ENCODE measurements at places on chromosomes 6 and 20.

DNA sequence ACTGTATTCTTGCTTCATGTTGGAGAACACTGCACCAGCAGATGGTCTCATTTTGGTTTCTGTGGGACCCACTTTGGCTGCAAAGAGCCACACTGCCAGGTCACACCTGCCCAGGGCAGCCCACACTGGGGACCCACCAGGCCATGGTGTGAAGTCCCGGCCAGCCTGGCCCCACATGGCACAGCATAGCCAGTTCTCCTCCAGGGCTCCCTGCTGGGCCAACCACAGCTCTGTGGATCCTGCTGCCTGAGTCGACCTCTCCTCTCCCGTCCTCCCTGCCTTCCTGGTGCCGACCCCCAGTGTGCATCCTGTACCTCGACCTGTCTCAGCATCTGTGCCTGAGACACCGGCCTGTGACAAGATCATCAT lies 3.0 kb downstream of the ARFRP1 start:
- no peak for DNase-seq

- DNase-seq: no peak
Measured at GRCh38 chr6:105019285-105019684, 62.4 kb downstream of the LIN28B start.

- no peak for DNase-seq
Measured at GRCh38 chr6:40579101-40579500, 8.1 kb downstream of the LRFN2 start.

GRCh38 chr6:109702791-109703190 lies 11.7 kb downstream of the FIG4 start:
- DNase-seq: no peak

GRCh38 chr6:12791371-12791770 lies 74.8 kb downstream of the PHACTR1 start:
- no peak for DNase-seq

DNA sequence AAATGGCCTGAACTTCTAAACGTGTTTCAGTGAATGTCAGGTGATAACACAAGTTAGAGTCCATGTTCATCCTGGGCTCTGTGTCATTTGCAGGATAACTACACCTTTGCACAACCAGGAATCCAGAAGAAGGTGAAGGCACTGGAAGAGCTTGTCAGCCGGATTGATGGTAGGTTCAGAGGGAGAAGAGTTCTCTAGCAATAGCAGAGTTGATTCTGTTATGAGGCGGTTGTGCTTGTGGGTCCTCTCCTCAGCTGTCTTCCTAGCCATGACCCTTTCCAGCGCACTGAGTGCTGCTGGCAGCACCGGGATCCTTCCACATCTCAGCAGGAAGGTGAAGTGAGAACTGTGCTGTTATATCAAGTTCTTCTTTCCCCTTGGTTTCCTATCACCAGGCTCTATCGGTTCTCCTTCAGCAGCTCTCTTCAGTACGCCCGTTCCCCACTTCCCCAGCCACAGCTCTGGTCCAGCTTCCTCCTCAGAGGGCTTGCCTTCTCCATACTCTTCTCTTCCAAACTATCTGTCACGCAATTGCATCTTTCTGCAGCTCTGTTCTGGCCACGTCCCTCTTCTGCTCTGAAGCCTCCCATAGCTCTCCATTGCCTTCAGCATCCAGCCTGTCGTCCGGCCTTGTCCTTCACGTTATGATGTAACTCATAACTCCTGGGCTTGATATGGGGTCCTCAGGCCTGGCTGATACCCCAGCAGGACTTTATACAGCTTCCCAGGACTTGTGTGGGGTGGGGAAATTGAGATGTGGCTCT lies 39.9 kb upstream of the RNF8 start:
- no peak for DNase-seq

DNA sequence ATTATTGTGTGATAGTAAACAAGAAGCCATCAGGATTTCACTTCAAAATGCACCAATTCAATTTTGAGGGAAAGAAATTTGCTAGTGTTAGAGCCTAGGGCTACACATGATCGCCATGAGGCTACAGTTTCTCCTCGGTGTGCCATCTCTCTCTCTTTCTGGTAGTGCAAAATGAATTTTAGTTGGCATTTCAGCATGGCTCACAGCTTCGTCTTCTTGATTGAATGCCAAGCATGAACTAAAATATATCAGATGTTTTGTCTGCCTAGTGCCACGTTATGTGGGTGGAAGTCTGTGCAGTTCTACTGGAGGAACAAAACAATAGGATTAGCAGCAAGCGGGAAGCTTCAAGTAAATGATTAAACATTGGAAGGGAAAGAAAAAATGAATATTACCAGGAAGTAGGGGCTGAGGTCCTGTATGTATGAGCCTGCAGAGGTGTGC lies 6.8 kb upstream of the MRAP2 start:
- no peak for DNase-seq

GRCh38 chr6:37988127-37988526 lies 168.6 kb downstream of the ZFAND3 start:
- no peak for DNase-seq

DNA sequence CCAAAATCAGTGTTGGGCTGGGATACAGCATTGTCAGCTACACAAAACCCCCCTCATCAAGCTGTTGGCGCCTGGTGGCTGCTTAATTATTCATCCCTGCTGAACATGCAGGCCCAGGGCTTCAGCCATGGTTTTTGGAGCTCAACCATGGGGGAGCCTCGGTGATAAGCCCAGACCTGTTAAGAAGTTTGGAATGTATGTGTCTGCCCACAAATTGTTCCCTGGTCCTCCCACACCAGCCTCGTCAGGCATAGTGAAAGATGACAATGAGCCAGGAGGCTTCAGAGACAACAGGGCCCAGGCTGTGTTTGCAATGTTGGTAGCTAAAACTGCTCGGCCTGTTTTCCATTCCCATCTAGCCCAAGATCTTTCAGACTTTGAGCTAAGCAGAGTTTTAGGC lies 34.8 kb upstream of the SIRPA start:
- no peak for DNase-seq

- DNase-seq: no peak
Measured at GRCh38 chr6:12293931-12294807, 4.0 kb downstream of the EDN1 start.

GRCh38 chr6:137926207-137926731 lies 59.2 kb downstream of the TNFAIP3 start:
- no peak for DNase-seq

DNA sequence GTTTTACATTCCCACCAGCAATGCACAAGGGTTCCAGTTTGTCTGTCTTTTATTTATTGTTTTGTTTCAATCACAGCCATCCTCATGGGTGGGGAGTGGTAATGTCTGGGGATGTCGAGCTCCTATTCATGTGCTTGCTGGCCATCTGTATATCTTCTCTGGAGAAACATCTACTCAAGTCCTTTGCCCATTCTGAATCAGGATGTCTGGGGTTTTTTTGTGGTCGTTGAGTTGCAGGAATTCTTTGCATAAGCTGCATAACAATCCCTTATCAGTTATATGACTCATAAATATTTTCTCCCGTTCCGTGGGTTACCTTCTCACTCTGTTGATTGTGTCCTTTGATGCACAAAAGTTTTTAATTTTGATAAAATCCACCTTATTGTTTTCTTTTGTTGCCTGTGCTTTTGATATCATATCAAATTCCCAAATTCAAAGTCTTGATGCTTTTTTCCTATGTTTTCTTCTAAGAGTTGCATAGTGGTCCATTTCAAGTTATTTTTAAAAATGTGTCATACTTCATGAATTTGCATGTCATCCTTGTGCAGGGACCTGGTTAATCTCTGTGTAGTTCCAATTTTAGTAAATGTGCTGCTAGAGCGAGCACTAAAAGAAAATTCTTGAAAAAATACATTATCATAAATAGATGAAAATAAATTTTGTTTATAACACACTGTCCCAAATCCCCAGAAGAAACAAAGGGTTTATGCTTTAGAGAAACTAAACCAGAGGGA lies 54.9 kb upstream of the PDE10A start:
- no peak for DNase-seq

GRCh38 chr6:51865996-51866395 lies 221.4 kb downstream of the PKHD1 start:
- no peak for DNase-seq

- DNase-seq: no peak
Measured at GRCh38 chr20:49385465-49385864, 97.0 kb downstream of the KCNB1 start.

DNA sequence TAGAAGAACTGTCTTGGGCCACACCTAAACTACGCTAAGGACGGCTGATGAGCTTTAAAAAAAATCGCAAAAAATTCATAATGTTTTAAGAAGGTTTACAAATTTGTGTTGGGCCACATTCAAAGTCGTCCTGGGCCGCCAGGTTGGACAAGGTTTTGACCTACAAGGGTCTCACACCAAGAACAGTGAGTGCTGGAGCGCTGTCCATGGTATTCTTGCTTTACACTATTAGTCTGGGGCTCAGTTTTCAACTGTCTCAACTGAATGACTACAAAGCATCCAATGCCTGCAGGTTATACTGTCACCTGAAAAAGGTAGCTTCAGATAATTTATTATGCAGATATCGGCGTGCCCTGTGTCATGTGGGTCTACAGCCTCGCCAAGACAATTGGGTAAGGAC lies 3.7 kb upstream of the FAXC start:
- DNase-seq: no peak

- no peak for DNase-seq
Measured at GRCh38 chr6:135185483-135185882, 4.4 kb downstream of the MYB start.

- DNase-seq: no peak
Measured at GRCh38 chr6:75386050-75386770, 101.6 kb upstream of the TMEM30A start.

DNA sequence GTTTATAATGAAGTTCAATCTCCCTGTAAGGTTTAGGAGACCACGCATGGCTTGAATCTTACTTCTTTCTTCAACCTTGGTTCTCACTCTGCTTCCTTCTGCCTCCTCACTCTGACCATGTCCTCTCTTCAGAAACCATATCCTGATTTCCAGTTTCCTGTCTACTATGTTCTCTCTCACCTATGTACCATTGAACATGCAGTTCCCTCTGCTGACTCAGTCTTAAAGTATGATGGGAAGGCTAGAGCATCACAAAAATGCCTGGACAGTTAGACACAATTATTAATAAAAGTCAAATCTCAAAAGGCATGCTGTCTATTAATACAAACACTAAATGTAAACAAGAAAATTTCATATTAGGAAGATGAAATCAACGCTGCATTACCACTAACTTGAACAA lies 151.6 kb downstream of the PRKN start:
- no peak for DNase-seq

GRCh38 chr6:7239590-7239948 lies 73.4 kb downstream of the SSR1 start:
- DNase-seq: no peak

GRCh38 chr20:24495266-24495665 lies 25.8 kb downstream of the SYNDIG1 start:
- no peak for DNase-seq

GRCh38 chr20:23459461-23460150 lies 6.9 kb upstream of the CST11 start:
- no peak for DNase-seq

GRCh38 chr20:61621035-61621730 lies 369.1 kb downstream of the CDH4 start:
- no peak for DNase-seq

- DNase-seq: no peak
Measured at GRCh38 chr6:25217302-25217701, 61.9 kb upstream of the CARMIL1 start.

GRCh38 chr6:45732731-45733130 lies 282.9 kb downstream of the CLIC5 start:
- no peak for DNase-seq

- no peak for DNase-seq
Measured at GRCh38 chr6:33198159-33198852, 2.2 kb downstream of the RXRB start.

DNA sequence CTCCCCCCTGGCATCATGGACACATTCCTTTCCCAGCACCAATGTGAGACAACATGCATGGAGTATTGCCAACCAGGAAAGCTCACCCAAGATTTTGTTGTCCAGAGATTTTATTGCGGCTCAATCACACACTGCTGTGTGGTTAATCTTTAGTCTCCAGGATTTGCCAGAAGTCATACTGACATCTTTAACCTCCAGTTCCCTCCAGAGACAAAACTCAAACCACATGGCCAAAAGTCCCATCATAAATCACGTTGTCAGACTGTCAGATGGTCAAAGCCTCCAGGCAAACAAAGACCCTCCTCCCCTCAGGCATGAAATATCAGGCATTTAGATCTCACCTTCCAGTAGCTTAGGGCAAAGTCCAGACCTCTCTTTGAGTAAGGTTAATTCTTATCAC lies 97.3 kb upstream of the OPRM1 start:
- no peak for DNase-seq

DNA sequence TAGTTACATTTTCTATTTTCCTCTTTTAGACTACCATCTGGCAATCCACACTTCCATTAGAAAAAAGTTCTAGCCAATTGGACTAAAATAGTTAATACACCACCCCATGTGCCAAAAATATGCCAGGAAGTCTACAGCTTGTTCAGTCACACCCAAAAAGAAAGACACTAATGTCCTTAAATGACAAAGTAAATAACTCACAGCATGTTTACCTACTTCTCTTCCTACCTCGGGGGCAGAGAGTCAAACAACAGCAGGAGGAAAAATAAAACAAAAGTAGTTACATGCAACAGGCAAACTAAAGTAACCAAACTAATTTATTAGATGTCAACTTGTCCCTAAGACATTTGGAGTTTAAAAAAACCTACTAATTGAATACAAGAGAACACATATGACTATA lies 57.0 kb downstream of the UBE3D start:
- DNase-seq: no peak

- peak; percentile 58 for DNase-seq
Measured at GRCh38 chr6:79949233-79949632, 1.9 kb upstream of the ELOVL4 start.

DNA sequence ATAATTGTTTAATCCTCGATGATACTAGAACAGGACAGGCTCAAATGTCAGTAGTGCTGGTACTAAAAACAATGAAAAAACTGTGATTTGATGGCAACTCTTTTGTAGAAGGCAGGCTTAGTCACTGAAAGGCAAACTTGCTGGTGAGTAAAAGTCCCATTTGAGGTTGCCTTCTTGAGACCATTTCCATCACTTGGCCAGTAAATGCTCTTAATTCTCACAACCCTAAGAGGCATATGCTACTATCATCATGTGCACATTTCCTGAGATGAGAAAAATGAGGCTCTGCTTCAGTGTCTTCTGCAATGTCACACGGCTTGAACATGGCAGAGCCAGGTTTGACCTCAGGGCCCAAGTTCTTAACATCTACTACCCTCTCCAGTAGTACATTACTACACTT lies 9.9 kb downstream of the AKIRIN2 start:
- DNase-seq: no peak
